ENCODE measurements at places on chromosomes 5 and 9. TPM values are rescaled to one million over a fixed set of nuclear protein-coding genes. Genes with fewer than 3 reads are reported as not detected.

Gene STARD4
- total RNA-seq: 34.1 TPM

Gene IDNK
- 0.48 TPM for total RNA-seq

Gene FOXI1
- total RNA-seq: not detected

Gene NCS1
- 57.9 TPM for total RNA-seq
